ENCODE measurements at places on chromosomes 6 and 20. TPM values are rescaled to one million over a fixed set of nuclear protein-coding genes. Genes with fewer than 3 reads are reported as not detected.
A peak's percentile ranks its signal among the peaks of the same experiment; 100 is the strongest.

The OPN5 gene
- not detected for total RNA-seq

- DNase-seq, result no peak
These were observed 541.0 kb upstream of the SPTLC3 start for GRCh38 chr20:12467758-12468157.

- DNase-seq, result no peak
These were observed 294.5 kb downstream of the ZFAND3 start for GRCh38 chr6:38113825-38114576.

- no peak for DNase-seq
These were observed 200.8 kb downstream of the KCNQ5 start for GRCh38 chr6:72822691-72823090.

GRCh38 chr6:46996860-46997641 is 45.1 kb downstream of the ADGRF1 start:
- peak; percentile 33 for DNase-seq

The MAP7 gene
- total RNA-seq, result not detected

DNA sequence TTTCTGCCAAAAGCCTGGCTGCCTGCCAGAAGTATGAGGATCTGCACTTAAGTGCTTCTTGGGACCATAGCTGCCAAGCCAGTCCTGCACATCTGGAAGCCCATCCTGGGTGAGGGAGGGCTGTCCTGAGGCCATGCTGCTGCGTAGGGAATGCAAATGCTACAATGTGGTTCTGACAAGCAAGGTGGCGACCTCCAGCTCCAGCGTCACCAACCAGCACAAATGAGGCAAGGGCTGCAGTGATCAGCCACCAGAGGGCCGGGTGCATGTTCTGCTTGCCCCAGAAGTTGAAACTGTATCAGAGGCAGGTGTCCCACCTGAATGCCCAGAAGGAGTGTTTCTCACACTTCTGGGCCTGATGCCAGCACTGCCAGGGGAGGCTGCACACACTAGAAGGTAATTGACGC is 99.1 kb upstream of the KCNQ5 start:
- DNase-seq, result no peak

DNA sequence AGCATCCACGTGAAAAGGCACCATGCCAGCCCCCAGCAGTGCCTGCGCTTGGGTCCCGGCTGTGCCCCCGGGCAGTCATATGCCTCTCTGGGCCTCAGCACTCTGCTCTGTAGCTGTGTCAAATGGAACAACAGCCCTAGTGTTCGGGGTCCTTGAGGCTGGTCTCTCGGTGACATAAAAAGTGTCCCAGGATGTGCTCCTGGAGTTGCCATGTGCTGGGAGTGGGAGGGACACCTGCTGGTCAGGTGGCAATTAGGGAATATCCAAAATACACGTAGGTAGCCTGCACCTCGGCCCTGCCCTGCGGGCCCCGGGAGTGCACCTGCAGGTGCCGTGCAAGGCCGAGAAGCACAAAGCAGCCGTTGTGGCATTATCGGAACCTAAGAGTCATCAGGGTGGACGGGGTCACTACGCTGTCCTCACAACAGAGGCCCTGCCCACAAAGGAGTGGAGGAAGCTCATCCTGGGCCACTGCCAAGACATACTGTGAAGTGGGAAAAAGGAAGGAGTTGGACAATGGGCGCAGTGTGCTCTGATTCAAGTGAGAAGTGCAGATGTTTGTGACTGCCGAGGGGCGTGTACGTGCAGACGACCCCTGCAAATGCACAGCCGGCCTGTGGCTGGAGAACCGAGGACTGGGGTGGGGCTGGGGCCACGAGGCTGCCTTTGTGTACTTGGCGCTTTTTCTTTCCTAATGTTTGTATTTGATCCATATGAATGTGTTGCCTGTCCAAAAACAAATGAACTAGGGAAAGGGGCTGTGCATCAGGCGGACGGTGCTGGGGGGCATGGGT is 24.6 kb downstream of the SLCO4A1 start:
- peak; percentile 94 for DNase-seq
